ENCODE measurements at places on chromosomes 3 and 15. TPM values are rescaled to one million over a fixed set of nuclear protein-coding genes. Genes with fewer than 3 reads are reported as not detected.

DNA sequence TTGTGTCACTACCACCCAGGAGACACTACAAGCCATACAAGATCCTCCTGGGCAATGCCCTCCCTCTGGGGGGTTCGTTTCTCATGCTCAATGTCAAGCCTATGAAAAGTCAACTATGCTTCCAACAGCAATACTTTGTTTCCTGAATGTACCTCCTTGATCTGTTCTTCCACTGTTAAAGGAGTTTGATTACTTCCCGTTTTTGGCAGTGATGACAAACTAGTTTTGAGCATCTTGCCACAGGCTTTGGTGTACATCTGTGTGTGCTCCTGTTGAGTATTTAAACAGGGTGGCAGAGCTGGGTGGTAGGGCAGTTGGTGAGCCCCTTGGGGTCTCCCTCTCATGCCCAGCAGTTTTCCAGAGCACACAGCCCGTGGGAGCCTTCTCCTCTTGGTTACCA lies 81.4 kb downstream of the IL12A start:
- H3K27ac ChIP-seq, result no peak overlapping the region
- no peaks in the 10 kb centered on the region for H3K27me3 ChIP-seq
- H3K4me1 ChIP-seq, result no peaks in the 10 kb centered on the region
- no peak for DNase-seq
- H3K4me3 ChIP-seq, result no peak overlapping the region

DNA sequence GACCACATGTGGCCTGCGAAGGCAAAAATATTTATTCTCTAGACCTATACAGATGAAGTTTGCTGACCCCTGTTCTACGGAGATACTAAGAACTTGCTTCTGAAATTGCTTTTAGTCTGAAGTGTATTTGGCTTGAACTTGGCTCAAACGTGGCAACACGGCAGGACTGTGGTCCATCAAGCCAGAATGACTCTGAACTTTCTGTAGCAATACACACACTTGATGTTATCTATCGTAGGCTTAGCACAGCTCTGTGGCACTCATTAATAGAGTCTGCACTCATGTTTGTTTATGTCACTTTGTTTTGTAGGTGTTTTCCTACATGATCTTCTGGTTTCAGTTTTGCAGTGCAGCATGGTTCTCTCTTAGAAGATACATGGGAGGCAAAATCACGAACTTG lies 298.1 kb downstream of the ADAMTS17 start:
- no peaks in the 10 kb centered on the region for H3K36me3 ChIP-seq
- no peaks in the 10 kb centered on the region for H3K4me1 ChIP-seq
- DNase-seq, result no peak
- no peaks in the 10 kb centered on the region for H3K27me3 ChIP-seq
- H3K27ac ChIP-seq, result no peak overlapping the region
- H3K4me3 ChIP-seq, result no peak overlapping the region

- H3K4me3 ChIP-seq, result no peak overlapping the region
- no peak for DNase-seq
- no peaks in the 10 kb centered on the region for H3K27me3 ChIP-seq
- H3K4me1 ChIP-seq, result peaks cover 62% of the 10 kb centered on the region
- no peaks in the 10 kb centered on the region for H3K36me3 ChIP-seq
Measured at GRCh38 chr15:60835974-60836373, 357.0 kb upstream of the ICE2 start.

- H3K27me3 ChIP-seq, result no peaks in the 10 kb centered on the region
- H3K27ac ChIP-seq, result no peak overlapping the region
- no peak overlapping the region for H3K4me3 ChIP-seq
- H3K4me1 ChIP-seq, result no peaks in the 10 kb centered on the region
- DNase-seq, result no peak
Measured at GRCh38 chr3:120410541-120410940, 40.3 kb downstream of the FSTL1 start.

DNA sequence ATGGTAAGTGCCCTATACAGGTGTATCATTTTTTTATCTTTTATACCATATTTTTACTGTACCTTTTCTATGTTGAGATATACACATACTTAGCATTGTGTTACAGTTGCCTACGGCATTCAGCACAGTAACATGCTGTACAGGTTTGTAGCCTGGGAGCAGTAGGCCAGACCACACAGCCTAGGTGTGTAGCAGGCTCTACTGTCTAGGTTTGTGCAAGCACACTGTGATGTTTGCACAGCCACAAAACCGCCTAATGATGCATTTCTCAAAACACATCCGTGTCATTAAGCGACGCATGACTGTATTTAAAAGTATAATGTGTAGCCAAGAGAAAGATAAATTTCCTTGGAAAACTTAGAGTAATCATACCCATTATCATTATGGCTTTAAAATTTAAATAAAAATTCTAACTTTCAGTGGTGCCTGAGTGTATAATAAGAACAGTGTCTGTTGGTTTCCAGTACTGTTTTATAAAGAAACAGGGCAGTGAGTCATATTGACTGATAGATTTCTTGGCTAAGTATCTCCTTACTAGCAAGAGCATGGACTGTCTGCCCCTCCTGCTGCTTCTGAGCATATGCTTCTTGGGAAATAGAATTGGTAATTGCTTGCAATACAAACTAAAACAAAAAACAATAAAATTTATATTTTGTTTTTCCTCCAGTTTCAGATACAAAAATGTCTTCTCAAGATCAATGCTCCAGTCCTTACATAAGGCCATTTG lies 18.3 kb downstream of the CALML4 start:
- no peak overlapping the region for H3K4me3 ChIP-seq
- no peaks in the 10 kb centered on the region for H3K27me3 ChIP-seq
- no peak for DNase-seq
- peaks cover 51% of the 10 kb centered on the region for H3K36me3 ChIP-seq

DNA sequence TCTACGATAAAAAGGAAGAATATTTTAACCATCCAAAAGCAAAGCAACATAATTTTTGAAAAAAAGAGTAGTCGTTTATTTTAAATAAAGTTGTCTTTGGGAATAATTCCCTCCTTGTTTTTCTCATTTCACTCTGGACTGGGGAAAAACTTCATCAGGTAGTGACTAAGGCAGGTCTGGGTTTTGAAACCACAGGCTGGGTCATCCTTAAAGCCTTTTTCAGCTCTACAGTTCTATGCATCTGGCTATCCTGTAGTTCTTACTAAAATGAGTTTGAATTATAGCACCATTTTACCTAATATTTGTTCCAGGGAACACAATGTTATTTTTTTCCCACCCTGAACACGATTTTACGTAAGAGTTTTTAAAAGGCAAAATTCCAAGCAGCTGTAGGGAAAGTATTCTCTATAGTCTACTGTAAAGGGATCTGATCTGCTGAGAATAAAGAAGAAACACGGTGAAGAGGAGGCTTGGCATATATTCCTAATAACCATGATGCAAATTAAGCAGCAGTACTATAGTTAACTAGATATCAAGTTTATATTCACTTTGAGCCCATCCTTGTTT lies 107.7 kb downstream of the OSBPL10 start:
- H3K27ac ChIP-seq, result no peak overlapping the region
- no peaks in the 10 kb centered on the region for H3K4me1 ChIP-seq
- DNase-seq, result no peak
- H3K4me3 ChIP-seq, result no peak overlapping the region

GRCh38 chr3:85586018-85586417 lies 627.2 kb downstream of the CADM2 start:
- no peaks in the 10 kb centered on the region for H3K27me3 ChIP-seq
- no peak overlapping the region for H3K27ac ChIP-seq
- no peak overlapping the region for H3K4me3 ChIP-seq
- no peaks in the 10 kb centered on the region for H3K36me3 ChIP-seq

DNA sequence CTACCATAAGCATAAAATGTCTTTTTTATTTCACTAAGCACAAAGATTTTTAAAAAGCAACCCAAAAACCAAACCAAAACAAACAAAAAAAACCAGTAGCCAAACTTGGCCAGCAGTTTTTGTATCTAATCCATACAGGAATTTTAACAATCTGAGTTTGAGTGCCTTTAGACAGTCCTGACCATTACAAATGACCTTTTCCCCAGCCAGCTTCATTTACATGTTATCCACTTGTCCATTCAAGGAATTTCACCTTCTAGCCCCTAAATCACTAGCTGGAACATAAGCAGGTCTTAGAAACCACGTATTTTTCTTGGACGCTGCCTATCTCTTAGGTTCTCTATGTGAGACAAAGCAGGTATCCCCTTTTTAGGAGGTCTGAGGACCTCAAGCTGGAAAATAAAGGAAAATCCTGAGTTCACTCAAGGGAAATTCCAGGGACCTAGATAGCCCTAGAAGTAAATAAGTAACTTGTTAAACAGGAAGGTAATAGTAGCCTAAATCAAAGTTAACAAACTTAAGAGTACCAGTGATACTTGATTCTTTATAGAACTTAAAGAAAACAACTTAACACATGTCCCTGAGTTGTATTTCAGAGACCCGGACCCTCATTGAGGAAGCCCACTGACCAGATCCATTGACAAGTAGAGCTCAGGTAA lies 34.2 kb downstream of the CIP2A start:
- no peak overlapping the region for H3K4me3 ChIP-seq
- no peaks in the 10 kb centered on the region for H3K4me1 ChIP-seq
- no peak for DNase-seq
- no peaks in the 10 kb centered on the region for H3K36me3 ChIP-seq
- H3K27me3 ChIP-seq, result no peaks in the 10 kb centered on the region

- H3K4me3 ChIP-seq, result no peak overlapping the region
- H3K27ac ChIP-seq, result no peak overlapping the region
- peaks cover 7% of the 10 kb centered on the region for H3K36me3 ChIP-seq
- no peaks in the 10 kb centered on the region for H3K27me3 ChIP-seq
- H3K4me1 ChIP-seq, result no peaks in the 10 kb centered on the region
Measured at GRCh38 chr15:49122541-49123062, 32.8 kb downstream of the COPS2 start.

GRCh38 chr15:92653836-92654539 lies 1.6 kb downstream of the FAM174B start:
- no peak overlapping the region for H3K27ac ChIP-seq
- peaks cover 5% of the 10 kb centered on the region for H3K4me1 ChIP-seq
- no peaks in the 10 kb centered on the region for H3K36me3 ChIP-seq

- no peak overlapping the region for H3K27ac ChIP-seq
- no peak for DNase-seq
Measured at GRCh38 chr3:181290941-181291340, 301.4 kb upstream of the DNAJC19 start.

DNA sequence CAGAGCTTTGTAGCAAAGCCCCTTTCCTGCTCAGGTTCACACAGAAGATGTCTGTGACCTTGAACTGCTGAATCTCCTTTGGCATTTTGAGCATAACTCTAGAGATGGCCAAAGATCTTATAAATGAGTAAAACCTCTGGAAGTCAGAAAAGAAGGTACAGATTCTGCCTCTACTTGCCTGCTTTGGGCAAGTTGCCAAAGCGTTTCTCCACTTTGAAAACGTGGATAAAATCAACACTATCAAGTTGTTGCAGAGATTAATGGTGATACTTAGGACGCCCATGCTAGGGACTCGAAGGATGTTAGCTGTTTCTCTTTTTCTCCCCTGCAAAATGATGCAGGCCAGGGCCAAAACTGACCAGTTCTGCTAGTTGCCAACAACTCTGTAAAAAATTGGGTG lies 68.0 kb upstream of the CMTM7 start:
- H3K4me1 ChIP-seq, result no peaks in the 10 kb centered on the region
- H3K27ac ChIP-seq, result no peak overlapping the region
- H3K36me3 ChIP-seq, result no peaks in the 10 kb centered on the region
- H3K27me3 ChIP-seq, result no peaks in the 10 kb centered on the region

SLC22A13 gene
- not detected for polyA plus RNA-seq

KLHL18 gene
- polyA plus RNA-seq, result 19.8 TPM

GXYLT2 gene
- not detected for polyA plus RNA-seq

C3orf52 gene
- 2.1 TPM for polyA plus RNA-seq

Measured in CD4-positive, alpha-beta memory T cell (primary cell).